Thymus (tissue), 14 donors: ENCODE measurements at places on chromosomes 3 and 15.
A peak's percentile ranks its signal among the peaks of the same experiment; 100 is the strongest.

DNA sequence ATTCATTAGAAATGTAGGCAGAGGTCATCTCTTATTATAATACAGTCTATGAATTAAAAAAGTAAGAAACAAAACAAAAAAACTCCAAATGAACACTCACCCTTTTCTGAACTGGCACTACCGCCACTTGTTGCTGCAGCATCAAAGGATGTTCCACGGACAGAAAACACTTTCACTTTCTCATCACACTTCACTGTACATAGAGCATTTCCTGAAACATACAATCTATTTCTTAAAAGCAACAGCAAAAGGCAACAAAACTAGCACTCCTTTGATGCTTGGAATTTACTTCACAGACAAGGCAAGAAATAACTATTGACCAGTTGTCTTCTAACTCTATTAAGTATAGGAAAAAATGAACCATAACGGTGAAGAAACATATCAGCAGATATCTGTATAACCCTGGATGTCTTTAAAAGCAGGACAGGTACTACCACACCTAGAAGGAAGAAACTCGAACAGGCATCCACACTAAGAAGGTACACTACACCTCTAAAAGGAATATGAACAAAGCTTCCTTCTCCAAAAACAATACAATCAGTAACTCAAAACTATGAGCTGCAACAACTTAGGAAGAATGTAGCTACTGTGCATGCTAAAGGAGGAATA lies 24.9 kb downstream of the ETFA start:
- no peaks in the 10 kb centered on the region for H3K4me1 ChIP-seq
- DNase-seq: peak; percentile 71
- no peaks in the 10 kb centered on the region for H3K27me3 ChIP-seq
- peak overlapping the region; percentile 26 for H3K27ac ChIP-seq

DNA sequence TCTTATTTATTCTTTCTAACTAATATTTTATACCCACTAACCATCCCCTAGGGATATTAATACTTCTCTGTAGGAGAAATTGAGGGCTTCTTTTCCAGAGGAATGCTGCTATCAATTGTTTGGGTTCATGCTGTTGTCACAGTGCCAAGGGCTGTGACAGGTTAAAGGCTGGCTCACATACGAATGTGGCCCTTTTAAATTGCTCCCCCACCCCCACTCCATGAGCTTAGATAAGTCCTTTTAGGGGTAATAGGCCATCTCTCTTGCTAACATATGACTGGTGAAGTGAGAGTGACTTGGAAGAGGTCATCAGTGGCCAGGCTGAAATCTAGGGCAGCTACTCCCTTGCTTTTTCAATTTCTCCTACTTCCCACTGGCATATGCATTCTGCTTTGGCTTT lies 121.9 kb upstream of the DPH6 start:
- H3K27me3 ChIP-seq: no peaks in the 10 kb centered on the region
- no peak for DNase-seq
- no peak overlapping the region for H3K27ac ChIP-seq
- no peak overlapping the region for H3K4me3 ChIP-seq
- H3K36me3 ChIP-seq: no peaks in the 10 kb centered on the region
- H3K4me1 ChIP-seq: no peaks in the 10 kb centered on the region

- peaks cover 18% of the 10 kb centered on the region for H3K4me1 ChIP-seq
- DNase-seq: peak; percentile 38
- no peak overlapping the region for H3K4me3 ChIP-seq
- peaks cover 3% of the 10 kb centered on the region for H3K36me3 ChIP-seq
- no peak overlapping the region for H3K27ac ChIP-seq
- H3K27me3 ChIP-seq: no peaks in the 10 kb centered on the region
Observed at GRCh38 chr15:90016721-90017120, 15.6 kb downstream of the ZNF710 start.

GRCh38 chr3:187870360-187871203 lies 125.3 kb upstream of the BCL6 start:
- DNase-seq: no peak
- no peaks in the 10 kb centered on the region for H3K36me3 ChIP-seq
- no peak overlapping the region for H3K27ac ChIP-seq
- H3K27me3 ChIP-seq: no peaks in the 10 kb centered on the region

DNA sequence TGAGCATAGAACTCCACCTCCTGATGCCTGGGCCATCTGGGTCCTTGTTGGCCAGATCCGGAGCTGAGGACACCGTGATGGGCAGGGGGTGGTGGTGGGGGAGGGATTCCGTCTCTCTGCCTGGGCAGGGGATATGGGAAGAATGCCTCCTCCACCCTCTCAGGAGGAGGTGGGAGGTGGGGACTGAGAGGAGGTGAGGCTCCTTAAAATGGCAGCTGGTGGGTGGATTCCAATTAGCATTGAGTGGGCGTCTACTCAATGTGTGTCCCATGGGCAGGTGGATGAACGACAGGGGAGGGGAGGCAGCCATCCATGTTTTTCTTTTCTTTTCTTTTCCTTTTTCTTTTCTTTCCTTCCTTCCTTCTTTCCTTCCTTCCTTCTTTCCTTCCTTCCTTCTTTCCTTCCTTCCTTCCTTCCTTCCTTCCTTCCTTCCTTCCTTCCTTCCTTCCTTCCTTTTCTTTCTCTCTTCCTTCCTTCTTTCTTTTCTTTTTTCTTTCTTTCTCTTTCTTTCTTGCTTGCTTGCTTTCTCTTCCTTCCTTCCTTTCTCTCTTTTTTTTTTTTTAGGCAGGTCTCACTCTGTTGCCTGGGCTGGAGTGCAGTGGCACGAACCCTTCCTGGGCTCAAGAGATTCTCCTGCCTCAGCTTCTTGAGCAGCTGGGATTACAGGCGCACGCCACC lies 5.0 kb downstream of the SLC28A1 start:
- H3K4me3 ChIP-seq: no peak overlapping the region
- no peaks in the 10 kb centered on the region for H3K27me3 ChIP-seq
- DNase-seq: no peak
- H3K36me3 ChIP-seq: no peaks in the 10 kb centered on the region
- no peak overlapping the region for H3K27ac ChIP-seq
- H3K4me1 ChIP-seq: no peaks in the 10 kb centered on the region

GRCh38 chr15:43441316-43441715 lies 51.6 kb downstream of the TP53BP1 start:
- no peaks in the 10 kb centered on the region for H3K27me3 ChIP-seq
- H3K36me3 ChIP-seq: peaks cover 15% of the 10 kb centered on the region
- no peaks in the 10 kb centered on the region for H3K4me1 ChIP-seq

DNA sequence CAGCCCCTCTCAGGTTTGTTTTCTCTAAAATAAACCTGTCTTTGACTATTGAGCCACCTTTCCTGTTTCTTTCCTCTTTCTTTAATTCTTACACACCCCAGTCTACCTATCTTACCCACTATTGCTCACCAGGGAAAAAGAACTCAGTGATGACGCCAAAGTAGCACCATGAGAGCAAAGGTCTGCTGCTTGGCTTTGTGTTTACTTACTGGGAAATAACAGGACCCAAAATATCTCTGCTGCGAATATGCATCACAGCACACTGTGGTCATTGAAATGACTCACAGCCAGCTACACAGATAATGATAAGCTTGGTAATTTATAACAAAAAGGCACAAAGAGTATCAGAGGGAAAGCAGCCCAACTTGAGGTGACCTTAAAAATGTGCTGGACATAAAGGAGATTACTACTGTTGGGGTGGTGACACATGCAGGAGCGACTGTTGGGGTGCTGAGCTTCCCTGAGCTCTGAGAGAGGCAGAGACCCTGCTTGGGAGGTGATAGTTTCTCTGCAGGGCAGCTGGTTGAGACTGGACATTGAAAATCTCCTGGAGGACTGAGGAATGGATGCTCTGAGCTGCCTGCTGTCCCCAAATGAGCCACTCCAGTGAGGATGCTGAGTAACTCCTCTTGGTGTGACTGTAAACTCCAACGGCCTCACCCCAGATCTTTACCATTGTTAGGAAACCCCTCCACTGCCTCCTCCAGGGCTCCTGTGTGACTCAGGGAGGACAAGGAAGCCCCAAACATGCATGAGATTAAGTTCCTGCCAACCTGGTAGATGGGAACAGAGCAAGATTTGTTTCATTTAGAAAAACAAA lies 14.5 kb downstream of the EFCAB12 start:
- H3K4me1 ChIP-seq: no peaks in the 10 kb centered on the region
- H3K4me3 ChIP-seq: no peak overlapping the region
- DNase-seq: no peak
- H3K36me3 ChIP-seq: no peaks in the 10 kb centered on the region
- H3K27me3 ChIP-seq: no peaks in the 10 kb centered on the region

DNA sequence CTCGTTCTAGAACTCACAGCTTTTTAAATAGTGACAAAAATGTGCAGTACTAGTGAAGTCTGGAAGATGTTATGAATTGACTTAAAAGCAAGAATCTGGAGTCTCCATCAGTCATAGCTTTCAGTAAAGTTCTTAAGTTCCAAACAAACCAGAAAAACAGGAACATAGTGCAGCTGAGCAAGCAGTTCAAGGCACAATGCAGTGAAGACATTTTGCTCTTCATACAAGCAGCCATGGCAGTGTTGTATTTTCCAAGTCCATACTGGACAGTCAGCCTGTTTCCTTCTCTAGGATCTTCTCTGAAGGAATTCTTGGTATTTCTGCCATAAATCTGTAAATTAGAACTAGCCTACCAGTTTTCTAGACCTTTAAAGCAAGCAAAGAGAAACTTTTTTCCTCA lies 90.5 kb downstream of the LRRC28 start:
- no peaks in the 10 kb centered on the region for H3K4me1 ChIP-seq
- no peak for DNase-seq
- peaks cover 5% of the 10 kb centered on the region for H3K36me3 ChIP-seq
- no peak overlapping the region for H3K27ac ChIP-seq
- no peaks in the 10 kb centered on the region for H3K27me3 ChIP-seq

- H3K4me3 ChIP-seq: no peak overlapping the region
- no peak overlapping the region for H3K27ac ChIP-seq
- no peaks in the 10 kb centered on the region for H3K27me3 ChIP-seq
- H3K4me1 ChIP-seq: no peaks in the 10 kb centered on the region
Observed at GRCh38 chr15:99951511-99951910, 218.3 kb upstream of the LYSMD4 start.

DNA sequence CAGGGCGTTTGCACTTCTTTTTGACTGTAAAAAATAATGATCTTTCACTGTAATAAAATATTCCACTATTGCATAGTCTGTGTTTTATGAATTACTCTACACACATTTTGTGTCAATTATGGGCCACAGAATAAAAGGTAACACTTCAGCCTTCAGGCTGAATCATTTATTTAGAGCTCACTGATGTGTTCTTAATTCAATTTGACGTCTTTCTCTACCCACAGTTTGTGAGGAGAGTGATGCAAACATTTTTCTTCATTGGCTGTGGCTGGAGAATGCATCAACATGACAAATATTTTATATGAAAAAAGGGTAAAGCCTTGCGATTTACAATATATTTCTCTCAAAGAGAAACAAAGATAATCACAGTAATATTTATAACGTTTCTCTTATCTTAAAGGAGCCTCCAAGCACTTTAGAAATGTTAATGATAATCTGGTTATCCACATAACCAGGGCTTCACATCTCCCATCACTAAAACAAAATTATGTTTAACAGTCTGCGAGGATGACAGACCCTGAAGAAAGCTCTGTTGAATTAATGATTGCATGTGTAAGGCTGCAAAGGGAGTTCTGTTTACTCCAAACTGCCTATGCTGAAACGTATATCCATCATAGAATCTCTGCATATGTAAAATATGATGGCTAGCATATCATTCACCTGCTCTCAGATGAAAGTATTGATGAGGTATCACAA lies 951.3 kb downstream of the ZPLD1 start:
- no peak overlapping the region for H3K4me3 ChIP-seq
- H3K4me1 ChIP-seq: no peaks in the 10 kb centered on the region
- no peak overlapping the region for H3K27ac ChIP-seq
- no peaks in the 10 kb centered on the region for H3K36me3 ChIP-seq
- no peak for DNase-seq

DNA sequence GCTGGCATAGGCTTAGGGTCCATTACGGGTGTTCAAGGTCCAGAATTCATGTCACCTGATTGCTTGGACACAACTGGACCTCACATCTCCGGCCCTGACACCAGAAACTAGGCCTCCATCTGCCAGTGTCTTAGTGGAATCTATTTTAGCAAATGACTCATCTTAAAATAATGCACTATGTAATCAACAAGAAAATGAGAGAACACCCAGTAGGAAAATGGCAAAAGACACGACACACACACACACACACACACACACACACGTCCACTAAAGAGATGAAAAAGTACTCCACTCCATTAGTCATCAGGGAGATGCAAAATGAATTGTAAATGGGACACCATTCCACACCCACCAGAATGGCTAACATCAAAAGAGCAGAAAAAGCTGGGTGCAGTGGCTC lies 11.2 kb downstream of the APBA2 start:
- no peaks in the 10 kb centered on the region for H3K27me3 ChIP-seq
- H3K4me3 ChIP-seq: no peak overlapping the region
- no peaks in the 10 kb centered on the region for H3K36me3 ChIP-seq

DNA sequence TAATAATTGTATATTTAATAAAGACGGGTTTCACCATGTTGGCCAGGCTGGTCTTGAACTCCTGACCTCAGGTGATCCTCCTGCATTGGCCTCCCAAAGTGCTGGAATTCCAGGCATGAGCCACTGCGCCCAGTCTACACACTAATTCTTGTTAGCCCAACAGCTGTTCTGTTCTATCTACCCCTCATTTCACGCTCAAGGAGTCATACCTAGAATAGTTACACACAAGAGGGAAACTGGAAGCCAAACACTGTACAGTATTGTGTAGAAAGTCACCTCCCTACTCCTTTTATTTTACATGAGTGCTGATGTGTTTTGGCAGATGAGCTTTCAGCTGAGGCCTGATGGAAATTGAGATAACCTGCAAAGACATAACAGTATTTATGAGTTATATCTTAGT lies 13.4 kb upstream of the CTDSPL2 start:
- no peak overlapping the region for H3K27ac ChIP-seq
- H3K36me3 ChIP-seq: no peaks in the 10 kb centered on the region
- H3K4me1 ChIP-seq: no peaks in the 10 kb centered on the region
- no peak for DNase-seq

DNA sequence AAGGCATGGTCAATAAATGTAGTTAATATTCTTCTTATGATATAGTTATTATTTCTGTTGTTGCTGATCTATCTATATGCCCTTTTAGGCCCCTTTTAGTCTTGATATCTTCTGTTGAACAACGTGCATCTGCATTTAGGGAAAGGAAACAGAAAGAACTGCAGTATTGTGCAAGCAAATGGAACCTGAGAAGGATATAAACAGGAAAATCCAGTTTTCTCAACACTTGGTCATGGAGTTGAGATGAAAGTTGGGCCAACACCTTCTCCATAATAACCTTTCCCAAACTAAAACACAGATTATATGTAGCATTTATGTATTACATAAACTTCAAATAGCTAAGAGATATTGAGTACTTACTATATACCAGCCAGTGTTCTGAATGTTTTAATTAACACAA lies 179.7 kb downstream of the ADAMTS9 start:
- H3K27me3 ChIP-seq: no peaks in the 10 kb centered on the region
- H3K36me3 ChIP-seq: no peaks in the 10 kb centered on the region
- no peaks in the 10 kb centered on the region for H3K4me1 ChIP-seq

GRCh38 chr3:57974796-57975388 lies 33.3 kb upstream of the FLNB start:
- no peaks in the 10 kb centered on the region for H3K27me3 ChIP-seq
- H3K36me3 ChIP-seq: no peaks in the 10 kb centered on the region
- no peak overlapping the region for H3K27ac ChIP-seq
- peaks cover 15% of the 10 kb centered on the region for H3K4me1 ChIP-seq

GRCh38 chr3:133393691-133394474 lies 6.0 kb upstream of the BFSP2 start:
- H3K27me3 ChIP-seq: no peaks in the 10 kb centered on the region
- H3K27ac ChIP-seq: no peak overlapping the region
- no peak for DNase-seq
- no peaks in the 10 kb centered on the region for H3K4me1 ChIP-seq
- no peak overlapping the region for H3K4me3 ChIP-seq

- no peak overlapping the region for H3K27ac ChIP-seq
- DNase-seq: no peak
- H3K4me1 ChIP-seq: peaks cover 5% of the 10 kb centered on the region
- peaks cover 47% of the 10 kb centered on the region for H3K27me3 ChIP-seq
Observed at GRCh38 chr3:32120471-32120870, 14.1 kb downstream of the GPD1L start.
